ENCODE measurements at places on chromosomes 2 and 18.
A peak's percentile ranks its signal among the peaks of the same experiment; 100 is the strongest.

DNA sequence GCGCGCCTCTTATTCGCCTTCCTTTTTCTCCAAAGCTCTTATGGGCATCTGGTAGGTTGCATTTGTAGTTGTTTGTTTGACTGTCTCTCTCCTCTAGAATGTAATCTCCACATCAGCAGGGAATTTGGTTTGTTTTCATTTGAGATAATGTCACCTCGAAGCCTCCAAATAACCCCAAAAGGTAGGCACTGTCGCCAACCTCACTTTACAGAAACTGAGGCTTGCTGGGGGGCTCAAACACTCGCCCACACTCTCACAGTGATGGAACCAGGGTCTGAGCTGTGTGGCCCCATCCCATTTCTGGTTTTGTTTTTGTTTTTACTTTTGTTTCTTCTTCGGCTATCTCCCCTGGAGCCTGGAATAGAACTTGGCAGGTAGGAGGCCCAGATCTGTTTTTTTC lies 172.2 kb upstream of the MYCN start:
- no peak for DNase-seq

DNA sequence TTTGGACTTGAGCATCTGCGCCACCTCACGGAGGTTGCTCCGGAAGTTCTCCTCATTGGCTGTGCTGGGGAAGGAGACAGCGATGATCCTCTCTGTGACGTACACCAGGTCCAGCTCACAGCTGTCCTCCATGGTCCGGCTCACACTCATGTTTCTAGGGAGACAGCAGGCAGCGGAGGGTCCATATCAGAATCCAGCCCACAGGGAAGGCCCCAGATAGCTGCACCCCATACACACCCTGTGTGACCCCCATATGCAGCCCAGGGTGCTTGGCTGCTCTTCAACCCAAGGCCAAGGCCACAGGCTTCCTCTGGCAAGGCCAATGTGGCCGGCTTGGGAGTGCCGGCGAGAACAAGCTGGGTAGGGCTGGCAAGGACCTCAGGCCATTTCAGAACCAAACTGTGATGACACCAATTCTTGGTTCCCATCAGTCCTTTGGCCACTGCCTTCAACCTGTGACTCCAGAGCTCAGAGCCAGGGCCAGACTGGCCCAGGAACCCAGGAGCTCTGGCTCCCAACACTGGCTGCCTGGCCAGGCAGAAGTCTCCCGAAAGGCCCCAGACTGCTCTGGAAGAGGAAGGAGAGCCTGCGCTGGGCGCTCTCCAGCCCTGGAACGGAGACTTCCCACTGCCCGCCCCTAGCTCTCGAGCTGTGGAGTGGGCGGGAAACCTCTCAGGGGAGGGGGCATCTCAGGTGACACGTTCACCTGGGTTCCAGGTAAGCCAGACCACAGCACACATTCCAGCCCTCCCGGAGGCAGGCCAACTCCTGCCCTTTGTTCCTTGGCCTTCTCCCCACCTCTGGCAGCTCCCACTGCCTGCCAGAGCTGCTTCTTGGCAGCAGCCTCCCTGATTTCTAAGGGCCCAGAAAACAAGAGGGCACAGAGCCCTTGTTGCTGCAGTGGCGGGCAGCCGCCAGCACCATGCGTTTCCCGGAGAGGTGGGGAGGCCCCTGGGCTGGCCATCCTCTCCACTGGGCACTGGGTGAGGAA lies 104.7 kb downstream of the TNS1 start:
- no peak for DNase-seq

GRCh38 chr2:21042958-21043743 lies 722 bp downstream of the APOB start:
- peak; percentile 27 for DNase-seq

GRCh38 chr2:68126561-68126960 lies 31.1 kb upstream of the PNO1 start:
- no peak for DNase-seq

DNA sequence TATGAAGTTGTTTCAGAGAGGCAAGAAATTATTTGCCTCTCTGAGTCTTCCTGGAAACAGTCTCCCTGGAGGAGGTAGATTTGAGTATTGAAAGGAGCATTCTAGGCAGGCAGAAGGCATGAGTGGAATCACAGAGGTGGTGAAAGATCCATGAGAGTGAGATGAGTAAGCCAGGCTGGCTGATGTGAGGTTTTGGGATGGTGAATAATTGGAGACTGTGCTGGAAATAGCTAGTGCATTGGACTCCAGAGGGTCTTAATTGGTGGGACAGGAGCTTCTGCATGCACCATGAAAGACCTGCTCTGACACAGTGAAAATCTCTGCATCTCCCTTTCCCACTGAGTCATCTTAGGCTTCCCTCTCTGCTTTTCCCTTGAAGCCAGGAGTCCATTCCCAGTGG lies 46.3 kb downstream of the CDC42EP3 start:
- DNase-seq, result no peak

DNA sequence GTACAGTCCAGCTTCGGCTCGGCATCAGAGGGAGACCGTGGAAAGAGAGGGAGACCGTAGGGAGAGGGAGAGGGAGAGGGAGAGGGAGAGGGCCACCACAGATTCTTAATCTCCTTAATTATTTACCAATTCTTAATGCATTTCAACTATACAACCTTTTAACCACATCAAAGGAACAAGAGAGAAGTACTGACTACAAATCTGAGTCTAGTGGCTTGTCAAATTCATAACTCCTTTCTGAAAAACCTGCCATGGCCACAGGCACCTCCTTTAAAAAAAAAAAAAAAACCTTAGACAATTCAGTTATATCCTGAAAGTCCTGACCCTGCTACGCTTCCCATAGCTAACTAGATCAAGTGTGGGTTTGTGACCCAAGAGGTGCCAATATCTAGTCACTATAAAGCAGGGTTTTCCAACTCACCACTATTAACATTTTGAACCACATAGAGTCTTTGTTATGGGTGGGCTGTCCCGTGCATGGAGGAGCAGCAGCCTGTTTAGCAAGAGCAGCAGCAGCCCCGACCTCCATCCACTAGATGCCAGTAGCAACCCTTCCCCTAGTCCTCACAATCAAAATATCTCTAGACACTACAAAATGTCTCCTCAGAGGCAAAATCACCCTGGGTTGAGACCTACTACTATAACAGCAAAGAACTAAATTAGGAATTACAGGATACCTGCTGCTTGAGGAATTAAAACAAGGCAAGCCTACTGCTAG lies 6.8 kb downstream of the ESCO1 start:
- DNase-seq, result no peak

- DNase-seq, result no peak
Measured at GRCh38 chr2:177335917-177336450, 56.6 kb upstream of the AGPS start.

DNA sequence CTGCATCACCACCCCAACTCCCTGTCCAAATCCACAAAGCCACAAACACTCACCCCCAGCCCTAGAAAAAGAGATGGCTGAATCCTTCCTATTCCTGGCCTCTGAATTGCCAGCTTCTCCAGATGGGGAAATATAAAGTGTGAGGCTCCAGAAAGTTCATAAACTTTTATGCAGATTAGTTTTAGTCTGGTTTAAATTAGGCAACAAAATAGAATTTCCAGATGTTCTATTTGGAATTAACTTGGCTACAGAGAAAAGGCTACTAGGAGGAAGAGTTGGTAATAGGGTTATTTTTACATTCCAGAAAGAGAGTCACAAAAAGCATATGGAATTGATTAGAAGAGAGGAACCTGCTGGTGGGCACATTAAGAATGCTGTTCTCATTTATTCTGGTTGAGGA lies 56.0 kb downstream of the EN1 start:
- DNase-seq, result no peak

DNA sequence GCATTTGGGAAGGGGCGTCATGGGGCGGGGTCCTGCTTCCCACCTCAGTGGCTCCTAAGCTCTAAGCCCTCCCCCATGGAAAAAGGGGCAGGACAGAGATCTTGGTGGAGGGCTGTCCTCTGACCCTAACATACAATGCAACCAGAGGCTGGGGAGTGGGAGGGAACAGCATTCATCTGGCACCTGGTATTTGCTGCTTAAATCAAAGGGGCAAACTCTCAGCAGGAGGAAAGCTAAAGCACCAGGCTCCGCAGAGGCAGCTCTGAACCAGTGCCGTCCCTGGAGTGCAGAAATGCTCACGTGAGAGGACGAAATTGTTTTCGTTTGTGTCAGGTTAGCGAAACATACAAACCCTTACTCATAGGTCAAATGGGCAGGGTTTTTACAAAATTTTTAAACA lies 92.7 kb upstream of the PXDN start:
- DNase-seq, result no peak

DNA sequence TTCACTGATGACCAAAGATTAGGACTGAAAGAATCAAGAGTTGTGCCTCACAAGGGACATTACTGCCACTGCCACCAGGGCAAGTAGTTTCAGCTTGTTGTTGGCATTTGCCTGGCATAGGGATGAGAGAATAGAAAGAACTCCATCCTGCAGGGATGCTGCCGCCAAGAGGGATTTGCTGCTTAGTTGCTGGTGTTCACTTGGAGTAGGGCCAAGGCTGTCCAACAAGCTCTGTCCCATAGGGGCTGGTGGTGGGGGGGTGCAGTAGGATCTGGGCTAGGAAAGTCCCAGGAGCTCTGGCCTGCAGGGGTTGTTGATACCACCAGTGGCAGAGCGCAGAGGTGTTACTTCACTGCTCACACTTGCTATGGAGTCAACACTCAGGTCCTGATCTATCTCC lies 84.9 kb upstream of the MGAT4A start:
- DNase-seq, result no peak
